ENCODE measurements at places on chromosomes 1 and 21.

DNA sequence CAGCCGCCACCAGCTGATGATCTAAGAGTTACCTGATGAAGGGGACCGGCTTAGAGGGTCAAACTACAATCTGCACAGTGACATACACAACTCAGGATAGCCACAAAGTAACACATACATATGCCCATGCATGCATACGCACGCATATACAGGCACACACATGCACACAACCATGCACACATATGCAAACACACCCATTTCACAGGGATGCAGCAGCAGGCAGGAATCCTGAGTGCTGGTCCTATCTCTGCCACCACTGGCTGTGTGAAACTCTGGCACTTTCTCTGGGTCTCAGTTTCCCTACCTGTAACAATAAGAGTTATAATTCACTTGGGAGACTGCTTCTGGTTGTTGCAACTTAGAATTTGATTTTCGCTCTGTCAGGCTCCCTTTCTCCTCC, 520.2 kb downstream of the PTPRU start:
- no peak for DNase-seq

DNA sequence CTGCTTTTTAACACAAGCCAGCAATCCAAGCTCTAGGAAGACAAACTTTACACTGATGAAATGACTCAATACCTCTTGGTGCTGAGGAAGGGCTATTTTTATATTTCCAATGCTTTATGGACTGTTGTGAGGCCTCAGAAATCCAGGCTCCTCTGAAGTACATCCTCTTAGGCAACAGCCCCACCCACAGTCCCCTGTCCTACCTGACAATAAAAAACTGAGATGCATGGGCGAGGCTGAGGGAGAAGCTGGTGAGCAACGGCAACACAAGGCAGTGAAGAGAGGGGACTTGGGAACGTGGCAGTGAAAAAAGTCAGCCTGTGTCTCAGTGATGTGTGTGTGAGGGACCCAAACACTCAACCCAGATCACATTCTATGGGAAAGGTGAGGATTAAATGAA, 10.1 kb upstream of the CPT2 start:
- DNase-seq: no peak

GRCh38 chr1:66556161-66556611, 22.2 kb downstream of the SGIP1 start:
- no peak for DNase-seq

DNA sequence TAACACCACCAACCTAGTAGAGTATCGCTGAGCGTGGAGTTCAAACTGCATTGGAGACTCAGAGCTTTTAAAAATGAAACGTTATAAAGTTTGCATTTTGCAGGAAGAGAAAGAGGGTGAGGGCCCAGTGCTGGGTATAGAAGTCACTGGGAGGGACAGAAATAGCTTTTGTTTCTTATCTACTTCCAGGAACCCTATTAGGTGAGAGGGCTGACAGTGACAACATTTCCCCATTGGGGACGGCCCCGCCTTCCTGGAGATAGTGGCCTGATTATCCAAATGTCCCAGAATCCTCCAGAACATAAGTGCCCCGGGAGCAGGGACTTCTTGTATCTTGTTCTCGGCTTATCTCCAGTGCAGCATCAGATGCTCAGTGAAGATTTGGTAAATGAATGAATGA, 574.9 kb downstream of the PTPRU start:
- no peak for DNase-seq

- no peak for DNase-seq
Observed at GRCh38 chr1:66261364-66261763, 272.6 kb upstream of the SGIP1 start.

DNA sequence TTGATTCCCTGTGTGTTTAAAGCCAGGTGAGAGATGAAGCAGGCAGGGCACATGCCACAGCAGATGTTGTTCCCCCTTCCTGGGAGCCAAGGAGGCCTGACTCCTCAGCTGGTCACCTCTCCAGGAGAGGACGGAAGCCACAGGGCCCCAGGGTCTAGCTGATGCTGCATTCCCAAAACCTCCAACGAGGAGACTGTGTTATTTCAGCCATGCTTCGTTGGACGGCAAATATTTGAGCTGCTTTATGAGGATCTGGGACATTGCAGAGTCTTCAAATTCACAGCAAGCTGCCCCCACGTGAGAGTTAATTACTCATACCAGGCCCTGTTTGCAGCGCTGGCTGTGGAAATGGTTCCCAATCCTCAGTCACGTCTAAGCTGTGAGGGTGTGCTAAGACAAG, 85.3 kb downstream of the CDC7 start:
- DNase-seq: no peak

DNA sequence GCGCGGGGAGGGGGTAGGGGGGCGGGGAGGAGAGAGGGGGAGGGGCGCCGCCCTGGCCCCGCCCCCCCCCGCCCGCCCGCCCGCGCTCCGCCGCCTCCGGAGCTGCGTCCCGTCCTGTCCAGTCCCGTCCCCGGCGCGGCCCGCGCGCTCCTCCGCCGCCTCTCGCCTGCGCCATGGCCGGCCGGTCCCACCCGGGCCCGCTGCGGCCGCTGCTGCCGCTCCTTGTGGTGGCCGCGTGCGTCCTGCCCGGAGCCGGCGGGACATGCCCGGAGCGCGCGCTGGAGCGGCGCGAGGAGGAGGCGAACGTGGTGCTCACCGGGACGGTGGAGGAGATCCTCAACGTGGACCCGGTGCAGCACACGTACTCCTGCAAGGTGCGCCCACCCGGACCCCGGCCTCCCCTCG, at the start of gene AGRN:
AGRN (plus strand) TSS at position 121 of the 405 bp plus-strand sequence; CDS start at position 174, 53 bp downstream.
- no peak for DNase-seq

- no peak for DNase-seq
Observed at GRCh38 chr1:8398677-8399076, 80.8 kb downstream of the SLC45A1 start.

DNA sequence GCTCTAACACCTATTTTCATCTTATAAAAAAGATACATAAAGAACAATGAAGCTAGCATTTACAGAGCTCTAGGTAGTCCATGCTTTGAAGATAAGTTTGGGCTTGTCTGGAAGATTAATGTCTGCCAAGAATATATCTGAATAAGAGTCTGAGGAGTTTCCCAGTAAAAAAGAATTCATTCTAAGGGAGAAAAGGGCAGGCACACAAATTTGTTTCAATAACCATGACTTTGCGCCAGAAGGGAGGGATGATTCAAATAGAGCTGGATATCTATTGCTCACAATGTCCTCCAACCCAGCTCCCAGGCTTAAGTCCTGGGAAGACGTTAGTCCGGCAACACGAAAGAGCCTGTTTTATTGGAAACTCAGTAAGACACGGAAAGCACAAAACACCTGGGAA, 9.7 kb upstream of the TTLL7 start:
- DNase-seq: no peak

DNA sequence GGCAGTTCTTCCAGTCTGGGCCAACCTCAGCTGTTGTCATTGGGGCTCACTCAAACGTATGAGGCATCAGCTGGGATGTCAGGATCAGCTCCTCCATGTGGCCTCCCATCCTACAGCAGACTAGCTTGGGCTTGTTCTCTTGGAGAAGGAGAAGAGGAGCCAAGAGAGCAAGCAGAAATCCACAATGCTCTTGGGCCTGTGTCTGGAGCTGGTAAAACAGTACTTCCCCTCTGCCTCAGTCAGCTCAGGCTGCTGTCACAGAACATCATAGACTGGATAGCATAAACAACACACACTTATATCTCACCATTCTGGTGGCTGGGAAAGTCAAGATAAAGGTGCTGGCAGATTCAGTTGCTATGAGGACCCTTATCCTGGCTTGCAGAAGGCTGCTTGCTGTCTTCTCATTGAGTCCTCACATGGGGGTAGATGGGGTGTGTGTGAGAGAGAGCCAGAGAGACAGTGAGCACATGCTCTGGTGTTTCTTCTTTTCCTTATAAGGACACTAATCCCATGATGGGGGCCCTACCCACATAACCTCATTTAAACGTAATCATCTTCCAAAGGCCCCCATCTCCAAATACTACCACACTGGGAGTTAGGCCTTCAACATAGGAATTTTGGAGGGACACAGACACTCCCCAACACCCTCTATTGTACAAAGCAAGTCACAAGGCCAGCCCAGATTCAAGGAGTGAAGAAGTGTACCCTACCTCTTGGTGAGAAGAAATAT, 16.3 kb upstream of the DNAJC6 start:
- no peak for DNase-seq

- no peak for DNase-seq
Observed at GRCh38 chr1:31661856-31662255, 17.2 kb upstream of the PEF1 start.

DNA sequence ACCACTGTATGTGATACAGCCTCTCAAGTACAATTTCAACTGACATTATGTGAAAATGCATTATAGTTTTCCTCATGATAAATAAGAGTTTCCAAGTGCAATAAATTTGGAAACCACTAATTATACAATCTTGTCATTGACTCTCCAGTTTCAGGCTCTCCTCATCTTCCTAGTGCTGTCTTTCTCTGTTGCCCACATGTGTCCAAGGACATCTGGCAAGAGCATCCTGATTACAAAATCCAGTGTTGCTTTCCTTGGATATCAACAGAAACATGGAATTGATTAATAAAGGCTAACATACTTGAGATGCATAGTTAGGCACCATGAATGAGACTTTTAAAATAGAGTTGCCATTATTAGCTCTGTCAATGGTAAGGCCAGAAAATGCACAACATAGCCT, 15.6 kb upstream of the MAP10 start:
- DNase-seq: no peak

DNA sequence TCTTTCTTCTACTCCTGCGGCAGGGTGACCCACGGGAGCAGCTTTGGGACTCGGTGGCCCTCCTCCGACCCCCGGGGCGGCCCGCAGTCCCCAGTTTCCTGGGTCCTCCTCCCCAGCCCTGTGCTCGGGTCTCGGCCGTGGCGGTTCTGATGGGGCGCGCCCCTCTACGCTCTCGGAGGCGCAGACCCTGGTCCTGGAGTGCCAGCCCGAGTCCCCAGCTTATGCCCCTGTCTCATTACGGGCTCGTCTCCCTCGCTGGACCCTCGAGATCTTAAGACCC, 430 bp downstream of the BTG2 start:
- no peak for DNase-seq

- DNase-seq: no peak
Observed at GRCh38 chr1:161180639-161181038, 3.3 kb upstream of the B4GALT3 start.

DNA sequence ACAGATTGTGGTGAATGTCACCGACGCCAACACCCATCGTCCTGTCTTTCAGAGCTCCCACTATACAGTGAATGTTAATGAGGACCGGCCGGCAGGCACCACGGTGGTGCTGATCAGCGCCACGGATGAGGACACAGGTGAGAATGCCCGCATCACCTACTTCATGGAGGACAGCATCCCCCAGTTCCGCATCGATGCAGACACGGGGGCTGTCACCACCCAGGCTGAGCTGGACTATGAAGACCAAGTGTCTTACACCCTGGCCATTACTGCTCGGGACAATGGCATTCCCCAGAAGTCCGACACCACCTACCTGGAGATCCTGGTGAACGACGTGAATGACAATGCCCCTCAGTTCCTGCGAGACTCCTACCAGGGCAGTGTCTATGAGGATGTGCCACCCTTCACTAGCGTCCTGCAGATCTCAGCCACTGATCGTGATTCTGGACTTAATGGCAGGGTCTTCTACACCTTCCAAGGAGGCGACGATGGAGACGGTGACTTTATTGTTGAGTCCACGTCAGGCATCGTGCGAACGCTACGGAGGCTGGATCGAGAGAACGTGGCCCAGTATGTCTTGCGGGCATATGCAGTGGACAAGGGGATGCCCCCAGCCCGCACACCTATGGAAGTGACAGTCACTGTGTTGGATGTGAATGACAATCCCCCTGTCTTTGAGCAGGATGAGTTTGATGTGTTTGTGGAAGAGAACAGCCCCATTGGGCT, 3.0 kb downstream of the CELSR2 start:
- no peak for DNase-seq
